NCI-H1105 treated with DMSO at 0.1 percent for 48 hours (cell line): ENCODE measurements at places on chromosomes 16 and 17.

DNA sequence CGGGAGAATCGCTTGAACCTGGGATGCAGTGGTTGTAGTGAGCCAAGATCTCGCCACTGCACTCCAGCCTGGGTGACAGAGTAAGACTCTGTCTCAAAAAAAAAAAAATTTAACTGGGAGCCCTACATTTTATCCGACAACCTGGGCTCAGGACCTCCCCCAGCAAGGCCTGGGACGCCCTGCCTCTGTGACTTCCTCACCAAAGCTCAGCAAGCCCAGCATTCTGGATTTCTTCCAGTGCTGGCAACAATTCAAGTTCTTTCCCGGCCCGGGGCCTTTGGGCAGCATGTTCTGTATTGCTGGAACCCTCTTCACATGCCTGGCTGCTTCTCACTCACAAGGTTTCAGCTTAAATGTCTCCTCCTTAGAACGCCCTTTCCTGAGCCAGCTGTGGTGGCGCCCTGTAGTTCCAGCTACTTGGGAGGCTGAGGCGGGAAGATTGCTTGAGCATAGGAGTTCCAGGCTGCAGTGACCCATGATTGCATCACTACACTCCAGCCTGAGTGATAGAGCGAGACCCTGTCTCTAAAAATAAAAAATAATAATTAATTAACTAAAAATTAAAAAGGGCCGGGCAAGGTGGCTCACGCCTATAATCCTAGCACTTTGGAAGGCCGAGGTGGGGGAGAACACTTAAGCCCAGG, 15.9 kb upstream of the MEIOB start:
- DNase-seq = no peak

DNA sequence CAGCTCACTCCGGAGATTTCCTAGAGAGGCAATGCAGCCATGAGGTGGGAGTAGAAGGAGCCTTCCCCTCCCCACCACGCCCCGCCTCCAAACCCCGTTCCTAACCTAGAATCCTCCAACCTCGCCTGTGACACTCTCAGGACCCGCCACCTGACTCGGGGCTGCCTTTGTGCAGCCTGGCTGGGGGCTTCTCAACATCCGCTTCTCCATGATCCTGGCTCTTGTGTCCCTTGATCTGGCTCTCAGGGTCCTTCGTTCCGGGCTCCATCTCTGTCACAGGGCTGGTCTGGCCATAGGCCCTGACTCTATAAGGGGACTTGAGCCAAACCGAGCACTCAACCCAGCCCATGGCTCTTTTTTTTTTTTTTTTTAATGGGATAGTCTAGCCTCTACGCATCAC, 24.3 kb downstream of the CDRT15 start:
- no peak for DNase-seq

- DNase-seq = no peak
These were observed 6.9 kb downstream of the PLLP start for GRCh38 chr16:57277586-57277985.

DNA sequence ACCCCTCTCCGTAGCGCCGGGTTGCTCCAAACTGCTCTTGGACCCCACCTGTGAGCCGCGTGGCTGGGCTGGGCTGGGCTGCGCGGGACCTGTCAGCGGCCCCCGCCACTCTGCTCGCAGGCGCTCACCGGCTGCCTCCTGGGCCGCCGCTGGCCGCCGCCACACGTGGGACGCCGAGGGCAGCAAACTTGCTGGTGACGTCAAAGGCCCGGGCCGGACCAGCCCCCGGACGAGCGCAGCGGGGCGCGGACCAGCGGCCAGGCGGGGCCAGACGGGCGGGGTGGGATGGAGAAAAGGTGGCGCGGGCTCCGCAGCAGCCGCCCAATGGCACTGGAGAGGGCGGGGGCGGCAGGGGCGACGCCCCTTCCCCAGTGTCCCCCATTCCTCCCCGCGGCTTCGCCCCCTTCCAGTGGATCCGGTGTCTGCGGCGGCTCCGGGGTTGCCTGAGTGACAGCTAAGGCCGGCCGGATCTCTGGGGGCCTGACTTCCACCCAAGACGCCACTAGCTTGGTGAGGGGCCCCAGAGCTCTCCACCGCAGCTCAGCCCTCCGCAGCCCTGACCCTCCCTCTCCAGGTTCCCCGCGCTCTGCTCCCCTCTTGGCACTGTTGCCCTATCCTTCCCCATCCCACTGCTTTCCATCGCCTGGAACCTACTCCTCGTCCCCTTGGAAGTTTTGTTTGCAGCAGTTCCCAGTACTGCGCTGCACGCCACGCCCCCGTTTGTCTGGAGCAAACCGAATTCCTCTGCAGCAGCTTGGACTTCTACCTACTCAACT, at the start of gene HS3ST3A1:
Gene HS3ST3A1 (minus strand): TSS at position 154 of the 776 bp plus-strand sequence. CDS start 800 bp downstream, outside the sequence.
- DNase-seq = peak; percentile 26

- DNase-seq = no peak
These were observed 32.4 kb downstream of the NLRC5 start for GRCh38 chr16:57021757-57022156.

- DNase-seq = no peak
These were observed 172.8 kb upstream of the ZNF267 start for GRCh38 chr16:31700530-31701388.

DNA sequence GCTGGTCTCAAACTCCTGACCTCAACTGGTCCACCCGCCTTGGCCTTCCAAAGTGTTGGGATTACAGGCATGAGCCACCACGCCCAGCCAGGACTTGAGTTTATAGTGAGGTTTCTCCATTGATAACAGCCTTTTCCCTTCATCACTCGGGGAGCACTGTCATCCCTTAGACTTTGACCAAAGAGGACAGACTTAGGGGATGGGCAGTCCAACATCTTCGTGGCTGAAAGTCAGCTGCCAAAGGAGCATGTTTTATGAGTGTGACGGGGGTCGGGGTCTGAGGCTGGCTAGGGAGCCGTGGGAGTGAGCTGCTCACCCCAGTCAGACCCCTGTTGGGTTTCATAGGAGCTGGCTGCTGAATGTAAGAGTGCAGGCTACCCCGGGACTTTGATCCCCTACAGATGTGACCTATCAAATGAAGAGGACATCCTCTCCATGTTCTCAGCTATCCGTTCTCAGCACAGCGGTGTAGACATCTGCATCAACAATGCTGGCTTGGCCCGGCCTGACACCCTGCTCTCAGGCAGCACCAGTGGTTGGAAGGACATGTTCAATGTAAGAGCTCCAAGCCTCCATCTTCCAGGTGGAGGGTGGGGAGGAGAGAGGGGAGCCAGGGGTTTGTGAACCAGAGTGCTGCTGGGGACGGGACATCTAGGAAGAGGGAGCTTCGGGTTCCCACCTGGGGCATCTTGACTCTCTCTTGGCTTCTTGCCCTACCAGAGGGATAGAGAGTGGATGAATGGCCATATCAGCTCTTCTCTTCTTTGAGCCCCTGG, 3.1 kb downstream of the DHRS11 start:
- DNase-seq = no peak

- no peak for DNase-seq
These were observed 88.9 kb downstream of the C16orf78 start for GRCh38 chr16:49462362-49462988.

- DNase-seq = no peak
These were observed 62.9 kb downstream of the SMPD3 start for GRCh38 chr16:68385371-68385770.
